ENCODE measurements at places on chromosomes 2 and 18.

- H3K27ac ChIP-seq, result no peak overlapping the region
- H3K4me3 ChIP-seq, result no peak overlapping the region
- no peaks in the 10 kb centered on the region for H3K4me1 ChIP-seq
- DNase-seq, result no peak
- H3K27me3 ChIP-seq, result no peaks in the 10 kb centered on the region
- no peaks in the 10 kb centered on the region for H3K36me3 ChIP-seq
Measured at GRCh38 chr18:69230204-69230603, 170.5 kb upstream of the DOK6 start.

DNA sequence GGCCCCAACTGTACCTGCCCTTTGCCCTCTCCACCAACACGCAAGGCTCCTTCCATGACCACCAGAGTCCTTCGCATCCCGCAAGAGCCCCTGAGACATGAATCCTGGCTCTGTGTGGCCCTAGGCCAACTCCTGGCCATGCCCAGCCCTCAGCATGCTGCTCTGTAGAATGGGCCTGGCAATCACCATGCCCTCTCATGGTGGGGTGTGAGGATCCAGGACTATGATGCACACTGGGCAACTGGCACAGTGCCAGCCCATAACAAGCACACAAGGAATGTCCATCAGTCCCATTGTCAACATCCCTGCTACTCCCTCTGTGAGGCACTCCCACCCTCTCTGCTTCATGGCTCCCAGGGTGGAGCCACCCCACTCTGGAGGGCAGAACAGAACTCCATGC, 44.7 kb downstream of the FER1L5 start:
- no peak overlapping the region for H3K4me3 ChIP-seq
- no peaks in the 10 kb centered on the region for H3K4me1 ChIP-seq
- no peaks in the 10 kb centered on the region for H3K27me3 ChIP-seq
- no peak for DNase-seq
- H3K27ac ChIP-seq, result no peak overlapping the region
- H3K36me3 ChIP-seq, result no peaks in the 10 kb centered on the region

DNA sequence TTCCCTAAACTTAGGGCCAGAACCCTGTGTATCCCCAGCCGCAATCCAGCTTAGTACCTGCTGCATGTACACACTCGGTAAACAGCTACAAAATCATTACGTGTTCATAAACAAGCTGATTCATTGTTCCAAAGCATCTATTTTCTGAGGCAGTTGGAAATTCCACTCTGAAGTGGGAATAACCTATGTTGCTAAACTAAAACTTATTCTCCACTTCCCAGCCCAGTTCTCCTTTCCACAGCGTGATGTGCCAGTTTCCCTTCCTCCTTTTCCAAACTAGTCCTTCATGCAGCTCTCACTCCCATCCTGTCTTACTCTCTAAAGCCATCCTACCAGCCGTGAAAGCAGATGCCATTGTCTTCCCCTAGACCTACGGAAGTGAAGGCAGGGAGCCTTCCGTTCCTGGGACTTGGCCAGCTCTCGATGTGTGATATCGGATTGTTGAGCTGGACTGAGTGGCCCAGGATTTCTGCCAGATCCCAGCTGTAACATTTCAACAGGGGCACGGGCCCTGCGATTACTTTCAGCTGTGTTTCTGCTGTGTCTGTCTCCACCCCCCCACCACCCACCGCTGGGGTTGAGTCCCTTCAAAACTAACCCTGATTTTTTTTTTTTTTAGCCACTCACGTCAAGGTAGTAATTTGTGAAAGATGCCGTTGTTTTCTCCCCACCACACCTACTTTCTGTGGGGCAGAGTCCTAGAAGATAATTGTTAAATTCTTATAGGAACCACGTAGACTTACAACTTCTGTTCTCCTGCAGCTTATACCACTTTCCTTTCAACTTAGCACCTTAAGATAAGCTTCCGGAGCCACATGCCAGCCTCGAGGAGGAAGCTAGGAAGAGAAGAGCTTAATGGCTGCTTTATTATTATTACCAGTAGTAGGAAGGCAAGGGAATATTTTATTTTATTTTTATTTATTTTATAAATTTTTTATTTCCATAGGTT, 100.9 kb downstream of the CRIM1 start:
- H3K4me3 ChIP-seq, result no peak overlapping the region
- no peaks in the 10 kb centered on the region for H3K27me3 ChIP-seq
- no peak overlapping the region for H3K27ac ChIP-seq
- H3K4me1 ChIP-seq, result peaks cover 7% of the 10 kb centered on the region
- DNase-seq, result no peak
- H3K36me3 ChIP-seq, result no peaks in the 10 kb centered on the region

DNA sequence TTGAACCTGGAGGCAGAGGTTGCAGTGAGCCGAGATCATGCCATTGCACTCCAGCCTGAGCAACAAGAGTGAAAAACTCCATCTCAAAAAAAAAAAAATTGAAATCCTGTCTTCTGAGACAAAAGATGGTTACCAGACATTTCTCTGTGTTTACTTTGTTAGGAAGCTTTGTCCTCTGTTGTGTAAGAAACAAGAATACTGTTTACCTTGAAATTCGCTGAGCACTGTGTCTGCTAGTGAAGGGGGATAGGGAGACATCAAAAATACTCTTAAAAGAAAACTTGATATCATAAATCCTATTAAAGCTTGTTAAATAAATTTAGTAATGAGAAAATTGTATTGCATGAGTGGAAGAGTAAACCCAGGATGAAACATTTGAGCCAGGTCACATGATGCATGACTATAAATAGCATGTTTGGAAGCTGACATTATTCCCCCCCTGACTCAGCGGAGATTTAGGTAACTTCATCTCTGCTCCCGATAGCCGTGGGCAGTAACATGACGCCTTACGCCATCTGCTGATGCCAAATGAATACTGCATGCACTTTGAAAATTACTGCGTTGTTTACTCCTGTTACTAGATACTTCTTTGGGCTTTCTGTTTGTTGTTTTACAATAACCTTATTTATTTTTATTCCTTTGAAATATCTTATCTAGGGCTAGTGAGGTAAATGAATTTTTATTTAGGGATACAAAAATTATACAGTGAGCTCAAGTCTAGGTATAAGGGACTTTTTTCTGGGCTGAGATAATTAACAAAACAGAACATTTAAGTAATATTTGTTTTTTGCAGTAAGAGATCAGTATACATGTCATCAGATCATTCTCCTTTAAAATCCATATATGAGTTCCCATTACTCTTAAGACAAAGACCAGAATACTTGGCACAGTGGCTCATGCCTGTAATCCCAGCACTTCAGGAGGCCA, 134.9 kb downstream of the MAP3K20 start:
- H3K27me3 ChIP-seq, result no peaks in the 10 kb centered on the region
- no peak overlapping the region for H3K4me3 ChIP-seq
- no peaks in the 10 kb centered on the region for H3K4me1 ChIP-seq
- H3K27ac ChIP-seq, result no peak overlapping the region
- no peaks in the 10 kb centered on the region for H3K36me3 ChIP-seq
- DNase-seq, result peak; percentile 83

GRCh38 chr2:239601880-239602279, 201.1 kb upstream of the HDAC4 start:
- peak overlapping the region; percentile 67 for H3K27ac ChIP-seq
- no peak overlapping the region for H3K4me3 ChIP-seq
- DNase-seq, result no peak
- peaks cover 52% of the 10 kb centered on the region for H3K4me1 ChIP-seq
- no peaks in the 10 kb centered on the region for H3K36me3 ChIP-seq
- H3K27me3 ChIP-seq, result no peaks in the 10 kb centered on the region

DNA sequence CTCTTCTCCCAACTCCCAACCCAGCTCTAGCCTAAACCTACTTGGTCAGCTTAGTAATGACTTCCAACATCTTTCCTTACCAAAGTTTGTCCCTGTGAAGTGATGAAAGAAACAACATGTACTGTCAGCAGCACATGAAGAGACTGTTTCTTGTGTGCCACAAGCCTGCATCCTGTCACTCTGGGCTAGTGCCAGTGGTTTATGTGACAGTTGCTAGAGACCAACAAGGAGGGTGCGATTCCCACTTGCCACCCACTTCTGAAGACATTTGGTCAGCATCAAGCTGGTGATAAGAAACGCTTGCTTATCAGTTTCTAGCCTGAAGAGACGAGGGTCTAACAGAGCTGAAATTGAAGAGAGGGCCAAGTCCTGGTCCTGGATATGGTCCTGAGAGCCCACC, 132.6 kb downstream of the COL4A4 start:
- no peak for DNase-seq
- H3K4me1 ChIP-seq, result no peaks in the 10 kb centered on the region
- H3K4me3 ChIP-seq, result no peak overlapping the region
- no peak overlapping the region for H3K27ac ChIP-seq

GRCh38 chr2:22481486-22482259, 903.3 kb upstream of the KLHL29 start:
- no peaks in the 10 kb centered on the region for H3K4me1 ChIP-seq
- H3K27ac ChIP-seq, result no peak overlapping the region
- H3K27me3 ChIP-seq, result no peaks in the 10 kb centered on the region
- no peak overlapping the region for H3K4me3 ChIP-seq

DNA sequence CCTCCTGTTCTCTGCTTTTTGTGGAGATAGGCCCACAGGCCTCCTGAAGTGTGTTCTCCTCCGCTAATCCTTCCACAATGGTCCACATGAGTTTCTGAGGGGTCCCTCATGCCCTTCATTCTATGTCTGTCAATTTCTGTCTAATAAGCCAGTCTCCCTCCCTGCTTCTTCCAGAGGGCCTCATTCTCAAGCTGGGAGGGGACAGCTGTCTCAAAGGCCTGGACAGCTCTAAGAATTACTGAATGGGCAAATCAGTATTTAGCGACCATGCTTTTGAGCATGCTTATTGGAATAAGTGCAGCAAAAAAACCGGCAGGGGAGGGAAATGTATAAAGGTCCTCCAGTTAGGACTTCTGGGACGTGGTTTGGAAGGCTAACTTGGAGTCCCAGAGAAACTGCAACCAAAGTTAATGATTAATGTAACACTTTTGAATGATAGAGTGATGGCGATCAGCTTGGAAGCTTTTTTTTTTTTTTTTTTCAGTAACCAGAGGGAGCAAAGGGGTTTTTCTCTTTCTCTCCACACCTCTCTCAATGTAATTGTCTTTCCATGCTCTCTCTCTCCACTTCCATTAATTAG, 890.7 kb upstream of the POU3F3 start:
- no peaks in the 10 kb centered on the region for H3K27me3 ChIP-seq
- no peaks in the 10 kb centered on the region for H3K4me1 ChIP-seq
- no peak overlapping the region for H3K27ac ChIP-seq
- no peak overlapping the region for H3K4me3 ChIP-seq

DNA sequence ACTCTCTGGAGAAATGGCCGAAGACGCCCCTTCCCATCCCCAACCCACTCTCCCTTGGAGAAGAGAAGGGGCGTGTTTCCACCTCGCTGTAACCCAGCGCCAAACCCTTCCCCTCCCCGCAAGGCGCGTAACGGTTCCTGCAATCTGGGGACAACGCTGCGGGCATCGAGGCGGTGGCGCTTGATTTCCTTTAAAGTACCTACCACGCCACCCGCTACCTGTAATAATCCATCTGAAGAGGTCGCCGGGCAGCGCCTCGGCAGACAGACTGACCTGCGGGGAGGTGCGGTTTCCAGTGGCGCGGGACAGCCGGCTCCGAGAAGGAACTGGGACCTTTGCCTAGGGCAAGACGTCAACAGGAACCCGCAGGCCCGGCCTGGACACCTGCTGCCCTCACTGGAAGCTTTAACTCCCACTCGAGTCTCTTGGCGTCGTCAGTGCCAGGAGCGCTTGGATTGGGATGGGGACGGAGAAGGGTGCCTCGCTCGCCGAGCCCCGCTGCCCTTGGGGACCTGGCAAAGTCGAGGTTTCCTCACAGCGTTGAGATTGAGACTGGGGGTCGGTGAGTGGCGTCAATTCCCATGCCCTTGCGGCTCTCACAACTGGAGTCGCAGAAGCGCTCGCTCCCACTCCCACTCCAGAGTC, at the start of gene CYP1B1:
Gene CYP1B1 (minus strand): TSS at position 645 of the 645 bp plus-strand sequence. CDS start 763 bp downstream, outside the sequence.
- H3K4me3 ChIP-seq, result peak within 1 kb of the TSS; percentile 30
- no peak for DNase-seq
- peak within 1 kb of the TSS; percentile 83 for H3K27ac ChIP-seq
- H3K4me1 ChIP-seq, result no peaks in the 10 kb centered on the region

- no peaks in the 10 kb centered on the region for H3K27me3 ChIP-seq
- H3K27ac ChIP-seq, result peak within 1 kb of the TSS; percentile 95
- no peaks in the 10 kb centered on the region for H3K4me1 ChIP-seq
- H3K4me3 ChIP-seq, result peak within 1 kb of the TSS; percentile 72
Measured at GRCh38 chr2:160493227-160494028, at the start of gene RBMS1. Gene RBMS1 (minus strand): TSS chr2:160493807. CDS start chr2:160493363, 444 bp downstream.

DNA sequence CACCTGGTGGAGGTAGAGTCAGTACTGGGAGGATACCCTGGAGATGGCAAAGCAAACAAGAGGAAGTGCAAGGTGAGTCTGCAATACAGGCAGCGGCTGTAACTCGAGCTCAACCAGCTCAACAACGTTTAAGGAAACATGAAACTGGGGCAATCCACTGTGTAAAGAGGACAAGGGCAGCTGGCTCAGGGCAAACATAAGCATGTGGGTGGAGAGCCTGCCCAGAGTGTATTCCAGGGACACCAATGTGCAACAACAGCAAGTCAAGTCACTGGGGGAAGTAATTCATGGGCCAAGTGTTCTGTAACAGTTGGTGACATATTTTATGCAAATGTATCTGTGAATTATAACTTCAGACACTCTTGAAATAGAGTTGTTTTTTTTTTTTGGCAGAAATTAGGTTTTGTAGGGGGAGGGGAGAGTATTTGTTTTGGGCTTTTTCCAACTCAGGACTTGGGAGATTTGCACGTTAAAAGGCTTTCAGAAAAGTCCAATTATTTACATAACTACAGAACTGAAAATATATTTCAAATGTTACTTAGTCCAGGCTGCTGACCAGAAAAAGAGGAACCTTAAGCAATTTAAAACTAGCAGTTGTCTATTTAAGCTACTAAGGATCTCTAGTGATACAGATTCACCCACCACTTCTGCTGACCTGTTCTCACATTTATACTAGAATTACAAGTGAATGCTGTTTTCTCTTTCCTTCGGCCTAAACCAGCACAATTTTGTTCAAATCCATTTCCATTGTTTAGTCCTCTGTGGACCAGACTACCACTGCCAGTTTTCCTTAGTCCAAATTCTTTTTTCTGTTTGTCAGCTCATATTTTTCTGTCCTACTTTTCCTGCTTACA, 18.6 kb downstream of the NRXN1 start:
- H3K36me3 ChIP-seq, result no peaks in the 10 kb centered on the region
- H3K27ac ChIP-seq, result no peak overlapping the region
- no peaks in the 10 kb centered on the region for H3K27me3 ChIP-seq

DNA sequence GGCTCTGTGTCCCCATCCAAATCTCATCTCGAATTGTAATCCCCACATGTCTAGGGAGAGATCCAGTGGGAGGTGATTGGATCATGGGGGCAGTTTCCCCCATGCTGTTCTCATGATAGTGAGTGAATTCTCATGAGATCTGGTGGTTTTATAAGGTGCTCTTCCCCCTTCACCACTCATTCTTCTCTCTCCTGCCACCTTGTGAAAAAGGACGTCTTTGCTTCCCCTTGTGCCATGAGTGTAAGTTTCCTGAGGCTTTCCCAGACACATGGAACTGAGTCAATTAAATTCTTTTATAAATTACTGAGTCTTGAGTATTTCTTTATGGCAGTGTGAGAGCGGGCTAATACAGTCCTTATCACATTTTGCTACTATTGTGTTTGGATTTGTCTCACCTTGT, 177.6 kb upstream of the SLC39A10 start:
- no peak for DNase-seq
- H3K4me3 ChIP-seq, result no peak overlapping the region
- H3K27me3 ChIP-seq, result no peaks in the 10 kb centered on the region
- H3K36me3 ChIP-seq, result no peaks in the 10 kb centered on the region
- H3K27ac ChIP-seq, result no peak overlapping the region

Data from thymus (tissue), 14 donors.